ENCODE measurements at places on chromosomes 6 and 20.

- DNase-seq = no peak
Observed at GRCh38 chr6:33959329-33959651, 155.5 kb upstream of the MLN start.

DNA sequence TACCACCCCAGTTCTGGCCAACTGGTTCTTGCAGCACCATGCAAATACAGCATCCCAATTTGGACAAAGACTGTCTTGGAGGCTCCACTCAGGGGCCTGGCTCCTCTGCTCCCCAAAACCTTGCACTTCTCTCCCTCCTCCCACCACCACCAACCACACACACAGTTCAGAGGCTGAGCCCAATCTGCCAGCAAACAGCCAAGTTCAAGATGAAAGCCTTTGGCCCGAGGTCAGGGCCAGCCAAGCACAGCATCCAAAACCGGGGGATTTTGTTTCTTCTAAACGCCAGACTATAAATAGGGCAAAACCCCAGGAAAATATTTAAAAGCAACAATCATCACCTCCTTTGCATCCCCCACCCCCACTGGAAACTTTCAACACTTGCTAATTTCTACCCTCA, 5.7 kb downstream of the KCNK5 start:
- no peak for DNase-seq

GRCh38 chr6:4967301-4968030, 36.4 kb downstream of the RPP40 start:
- no peak for DNase-seq

- DNase-seq = no peak
Observed at GRCh38 chr6:158019416-158019815, 37.8 kb downstream of the SYNJ2 start.

DNA sequence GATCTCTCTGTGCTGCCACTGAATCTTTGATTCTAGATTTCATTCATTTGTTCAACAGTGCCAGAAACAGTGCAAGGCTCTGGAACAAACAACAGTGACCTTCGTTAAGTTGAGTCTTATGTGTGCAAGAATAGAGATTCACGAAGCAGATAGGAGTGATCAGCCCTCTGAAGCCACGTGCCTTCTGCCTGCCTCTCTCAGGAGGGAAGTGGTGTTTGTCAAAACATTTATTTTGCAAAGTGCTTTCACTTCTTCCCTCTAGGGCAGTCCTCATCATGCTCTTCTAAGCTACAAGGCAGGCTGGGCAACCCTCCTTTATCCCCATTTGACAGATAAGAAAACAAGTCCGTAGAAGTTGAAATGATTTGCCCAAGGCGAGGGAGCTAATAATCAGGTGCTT, 204.3 kb downstream of the TFAP2C start:
- DNase-seq = no peak

- DNase-seq = no peak
Observed at GRCh38 chr6:89862698-89863097, 31.6 kb upstream of the GJA10 start.

DNA sequence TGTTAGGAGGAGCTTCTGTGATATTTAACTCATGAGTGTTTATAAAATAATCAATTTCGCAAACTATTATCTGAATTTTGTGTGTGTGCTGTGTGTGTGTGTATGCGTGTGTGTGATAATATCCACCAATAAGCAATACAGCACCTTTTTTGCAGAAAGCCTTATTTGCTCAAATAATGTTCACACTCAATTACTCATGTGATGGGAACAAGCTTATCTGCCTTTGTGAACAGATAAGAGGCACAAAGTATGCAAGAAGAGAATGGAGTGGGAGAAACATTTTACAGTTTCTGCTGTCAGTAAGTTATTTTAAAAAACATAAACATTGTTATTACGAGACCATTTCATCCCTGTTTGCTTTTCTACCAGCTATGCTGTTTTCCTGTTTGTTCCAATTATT, 36.7 kb upstream of the PTPRK start:
- DNase-seq = no peak

- no peak for DNase-seq
Observed at GRCh38 chr6:117534974-117535373, 52.5 kb downstream of the DCBLD1 start.

GRCh38 chr6:106685833-106686232, 56.5 kb downstream of the QRSL1 start:
- DNase-seq = no peak

DNA sequence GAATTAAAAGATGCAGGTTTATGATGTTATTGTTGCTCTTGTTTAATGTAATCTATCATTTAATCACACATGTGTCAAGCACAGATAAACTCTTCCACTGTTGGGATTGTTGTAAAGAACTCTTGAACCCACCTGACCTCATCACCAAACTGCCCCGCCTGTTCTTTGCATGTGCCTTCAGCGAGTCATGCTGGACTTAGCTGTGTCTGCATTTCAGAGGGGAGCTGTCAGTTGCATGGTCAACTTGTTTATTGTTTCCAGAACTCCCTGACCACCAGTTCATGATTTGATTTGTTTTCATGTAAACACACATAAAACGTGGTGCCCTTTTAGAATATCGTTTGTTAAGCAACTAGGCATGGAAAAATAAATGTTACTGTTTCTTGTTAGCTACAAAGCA, 93.6 kb downstream of the KHDC1L start:
- no peak for DNase-seq

DNA sequence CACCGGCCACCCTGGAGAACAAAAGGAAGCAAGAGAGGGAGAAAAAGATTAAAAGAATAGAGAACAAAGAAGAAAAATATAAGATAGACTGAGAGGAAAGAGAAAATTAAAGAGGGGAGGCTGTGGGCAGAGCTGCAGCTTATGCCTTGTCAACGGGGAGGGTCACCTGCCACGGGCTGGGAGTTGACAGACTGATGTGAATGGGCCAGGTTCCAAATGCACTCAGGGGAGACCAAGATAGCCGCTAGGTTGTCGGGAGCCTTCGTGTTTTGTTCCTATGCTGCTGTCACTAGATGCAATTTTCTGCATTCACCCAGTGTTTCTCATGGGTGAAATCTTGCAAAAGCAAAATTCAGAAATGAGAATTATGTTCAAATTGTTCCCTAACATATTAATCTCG, 119.6 kb upstream of the MTHFD1L start:
- DNase-seq = no peak

DNA sequence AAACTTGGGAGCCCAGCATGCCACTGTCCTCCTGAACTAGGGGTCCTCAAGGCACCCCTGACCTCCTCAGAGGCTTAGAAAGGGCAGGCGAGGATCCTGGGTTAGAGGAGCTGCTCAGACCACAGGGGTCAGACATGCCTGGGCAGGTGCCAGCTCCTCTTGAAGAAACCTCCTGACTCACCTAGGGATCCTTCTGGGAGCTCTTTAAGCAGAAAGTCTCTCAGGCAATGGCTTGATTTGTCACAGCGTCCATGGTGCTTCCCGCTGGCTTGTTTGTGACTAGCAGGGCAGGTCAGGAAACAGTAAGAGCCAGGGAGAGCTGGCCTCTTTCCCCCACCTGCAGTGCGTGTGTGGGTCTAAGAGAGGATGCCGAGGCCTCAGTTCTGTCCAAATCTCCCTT, 174.5 kb upstream of the SNX9 start:
- no peak for DNase-seq
